ENCODE measurements at places on chromosomes 13 and 19.

- DNase-seq, result no peak
Observed at GRCh38 chr13:41299316-41300094, 11.6 kb upstream of the NAA16 start.

DNA sequence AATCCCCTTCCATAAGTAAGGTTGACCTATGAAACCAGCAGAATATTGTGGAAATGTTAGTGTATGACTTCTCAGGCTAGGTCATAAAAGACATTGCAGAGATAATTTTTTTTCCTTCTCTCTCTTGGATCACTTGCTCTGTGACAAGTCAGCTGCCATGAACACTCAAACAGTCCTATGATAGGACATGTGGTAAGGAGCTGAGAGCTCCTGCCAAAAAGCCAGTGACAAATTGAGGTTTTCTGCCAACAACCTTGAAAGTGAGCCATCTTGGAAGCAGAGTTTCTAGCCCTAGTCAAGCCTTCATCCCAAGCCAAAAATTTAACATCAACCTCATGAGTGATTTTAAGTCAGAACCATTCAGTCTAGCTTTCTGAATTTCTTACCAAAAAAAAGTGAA, 270.9 kb upstream of the NBEA start:
- no peak for DNase-seq

GRCh38 chr13:40553356-40553755, 113.1 kb downstream of the FOXO1 start:
- DNase-seq, result no peak

DNA sequence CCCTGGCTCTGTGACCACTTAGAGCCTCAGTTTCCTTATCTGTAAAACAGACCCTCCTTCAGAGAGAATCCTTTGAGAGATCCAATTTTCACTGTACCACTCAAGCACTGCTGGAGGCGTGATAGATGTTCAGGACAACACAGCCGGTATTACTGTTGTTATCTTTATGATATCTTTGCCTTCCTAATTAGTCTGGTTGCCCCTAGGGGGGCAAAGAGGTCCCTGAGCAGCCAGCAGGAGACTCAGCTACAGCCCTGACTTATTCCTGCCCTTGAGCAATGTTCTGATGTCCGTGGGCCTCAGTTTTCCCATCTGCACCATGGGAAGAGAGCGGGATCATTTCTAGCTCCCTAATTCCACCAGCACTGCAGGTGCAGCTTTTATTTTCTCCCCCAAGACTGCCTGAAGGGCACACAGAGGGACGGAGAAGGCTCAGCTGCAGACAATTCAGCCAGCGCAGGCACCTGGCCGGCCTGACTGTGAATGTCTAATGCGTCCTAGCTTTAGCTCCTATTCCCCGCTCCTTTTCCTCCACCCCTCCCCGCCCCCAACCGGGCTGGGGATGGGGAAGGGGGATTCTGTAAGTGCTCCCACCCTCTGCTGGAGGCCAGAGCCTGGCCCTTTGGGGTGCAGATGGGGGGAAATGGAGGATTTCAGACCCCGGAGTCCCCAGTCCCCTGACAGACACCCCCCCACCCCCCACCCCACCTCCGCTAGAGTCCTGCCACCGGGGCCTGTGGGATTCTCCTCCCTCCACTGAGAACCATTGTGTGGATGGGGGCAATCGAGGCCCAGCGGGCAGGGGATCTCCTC, 16.2 kb downstream of the TLE5 start:
- DNase-seq, result no peak

DNA sequence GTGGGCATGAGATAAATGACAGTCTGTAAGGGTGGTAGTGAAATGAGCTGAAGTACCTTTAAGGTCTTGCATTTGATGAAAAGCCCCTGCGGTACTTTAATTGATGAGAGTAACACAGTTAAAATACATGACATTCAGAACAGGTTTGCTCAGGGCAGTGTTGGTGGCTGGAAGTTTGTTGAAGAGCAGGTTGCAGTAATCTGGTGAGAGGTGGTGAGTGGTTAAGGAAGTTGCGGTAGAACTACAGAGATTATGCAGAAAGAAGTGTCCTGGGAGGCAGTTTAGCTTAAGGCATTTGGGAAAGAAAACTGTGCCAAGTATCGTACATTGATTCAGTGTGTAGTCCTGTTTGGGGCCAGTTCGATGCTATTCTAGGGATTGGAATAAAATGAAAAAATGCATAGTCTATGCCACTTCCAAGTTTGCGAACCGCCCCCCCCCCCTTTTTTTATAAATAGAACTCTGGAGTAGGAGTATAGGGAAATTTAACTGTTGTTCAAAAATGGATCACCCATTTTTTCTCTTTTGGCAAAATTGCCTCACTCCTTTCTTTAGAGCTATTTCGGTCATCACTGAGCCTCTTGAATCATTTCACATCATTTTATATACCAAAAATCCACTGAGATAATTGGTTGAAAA, 42.7 kb downstream of the SLAIN1 start:
- no peak for DNase-seq

- DNase-seq, result no peak
Observed at GRCh38 chr13:84543962-84544361, 661.7 kb upstream of the SLITRK1 start.

DNA sequence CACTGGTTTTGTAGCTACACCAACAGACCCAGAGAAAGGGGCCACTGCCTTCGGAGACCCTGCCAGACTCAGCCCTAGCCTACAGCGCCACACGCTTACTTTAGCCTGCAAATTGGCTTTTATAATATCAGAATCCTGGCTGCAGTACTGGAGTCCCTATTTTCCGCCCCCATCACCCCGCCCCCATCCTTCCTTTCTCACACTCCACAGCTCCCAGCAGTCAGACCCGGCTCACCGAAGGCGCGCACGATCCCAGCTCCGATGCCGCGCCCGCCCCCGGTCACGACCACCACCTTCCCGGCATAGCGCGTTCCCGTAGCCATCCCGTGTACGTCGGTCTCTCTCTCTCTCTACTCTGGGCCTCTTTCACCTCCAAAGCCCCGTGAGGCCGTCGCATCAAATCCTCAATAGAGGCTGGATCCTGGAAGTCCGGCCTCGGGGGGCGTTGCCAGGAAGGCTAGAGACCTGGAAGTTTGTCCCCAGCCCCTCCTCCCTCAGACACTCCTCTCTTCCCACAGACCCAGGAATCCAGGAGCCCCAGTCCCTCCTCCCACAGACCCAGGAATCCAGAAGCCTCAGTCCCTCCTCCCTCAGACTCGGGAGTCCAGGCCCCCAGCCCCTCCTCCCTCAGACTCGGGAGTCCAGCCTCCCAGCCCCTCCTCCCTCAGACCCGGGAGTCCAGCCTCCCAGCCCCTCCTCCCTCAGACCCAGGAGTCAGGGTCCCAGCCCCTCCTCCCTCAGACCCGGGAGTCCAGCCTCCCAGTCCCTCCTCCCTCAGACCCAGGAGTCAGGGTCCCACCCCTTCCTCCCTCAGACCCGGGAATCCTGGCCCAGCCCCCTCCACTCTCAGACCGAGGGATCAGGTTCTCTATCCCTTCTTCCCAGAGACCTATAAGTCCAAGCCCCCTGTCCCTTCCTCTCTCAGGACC, at the start of gene HSD17B14:
Gene HSD17B14 (minus strand): TSS at position 403 of the 929 bp plus-strand sequence. CDS start 80 bp downstream, at position 323.
- DNase-seq, result no peak

DNA sequence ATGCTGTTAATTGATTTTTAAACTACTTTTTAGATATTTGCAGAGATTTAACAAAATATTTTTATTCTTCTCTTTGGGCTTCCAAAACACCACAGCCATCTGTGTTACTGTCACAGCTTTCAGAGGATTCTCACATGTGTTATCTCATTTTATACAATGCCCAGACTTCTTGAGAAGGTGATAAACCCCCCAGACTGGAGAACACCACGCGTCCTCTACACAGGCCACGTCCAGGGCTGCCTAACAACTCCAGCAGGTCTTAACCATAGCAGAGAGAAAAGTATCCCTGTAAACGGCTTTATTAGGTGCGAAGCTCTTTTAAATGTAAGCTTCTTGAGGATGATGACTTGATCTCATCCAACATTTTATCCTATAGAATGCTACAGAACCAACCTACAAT, 2.0 kb downstream of the GPR183 start:
- DNase-seq, result no peak

GRCh38 chr13:73138638-73139491, 80.1 kb downstream of the KLF5 start:
- no peak for DNase-seq

GRCh38 chr13:42146359-42146758, 97.9 kb downstream of the DGKH start:
- DNase-seq, result no peak

GRCh38 chr19:41261474-41262190, 2.5 kb upstream of the HNRNPUL1 start:
- no peak for DNase-seq

- DNase-seq, result peak; percentile 50
Observed at GRCh38 chr19:45251452-45252354, 632 bp downstream of the MARK4 start.

- no peak for DNase-seq
Observed at GRCh38 chr13:22198001-22198400, 527.1 kb downstream of the FGF9 start.

DNA sequence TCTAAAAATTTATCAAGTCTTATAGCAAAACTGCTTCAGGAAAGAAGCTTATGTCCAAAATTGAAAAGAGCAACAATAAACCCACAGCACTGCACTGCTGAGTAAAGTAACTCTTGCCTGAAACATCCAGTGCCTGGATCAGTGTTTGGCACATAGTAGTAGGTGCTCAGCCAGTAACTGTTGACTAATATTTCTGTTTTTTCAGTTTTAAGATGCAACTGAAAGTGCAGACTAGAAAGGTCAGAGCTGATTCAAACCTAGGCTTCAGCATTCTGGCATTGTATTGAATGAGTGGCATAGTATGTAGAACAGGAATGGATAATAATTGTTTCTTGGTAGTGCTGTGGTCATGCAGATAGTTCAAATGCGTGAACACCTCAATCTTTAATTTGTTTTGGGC, 67.6 kb downstream of the UBL3 start:
- no peak for DNase-seq

DNA sequence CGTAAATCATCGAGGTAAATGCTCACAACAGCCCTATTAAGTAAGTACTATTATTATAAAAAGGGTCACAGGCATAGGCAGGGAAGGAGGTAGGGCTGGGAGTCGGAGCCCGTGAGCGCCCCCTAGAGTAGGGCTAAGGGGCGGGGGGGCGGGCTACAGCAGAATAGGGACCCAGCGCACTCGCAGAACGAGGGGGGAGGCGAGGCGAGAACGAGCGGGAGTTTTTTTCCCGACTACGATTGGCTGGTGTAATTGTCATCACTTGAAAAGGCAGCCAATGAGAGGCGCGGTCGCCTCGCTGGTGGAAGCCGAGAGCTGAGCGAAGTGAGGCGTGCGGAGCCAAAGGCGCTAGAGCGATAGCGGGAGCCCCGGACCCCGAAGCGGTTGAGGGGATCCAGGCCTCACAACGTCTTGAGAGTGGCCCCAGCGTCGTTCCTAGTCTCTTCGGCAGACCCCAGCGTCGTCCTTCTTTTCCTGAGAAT, 24.2 kb downstream of the KEAP1 start:
- DNase-seq, result peak; percentile 85

GRCh38 chr13:69980799-69981198, 126.8 kb upstream of the ATXN8OS start:
- no peak for DNase-seq

DNA sequence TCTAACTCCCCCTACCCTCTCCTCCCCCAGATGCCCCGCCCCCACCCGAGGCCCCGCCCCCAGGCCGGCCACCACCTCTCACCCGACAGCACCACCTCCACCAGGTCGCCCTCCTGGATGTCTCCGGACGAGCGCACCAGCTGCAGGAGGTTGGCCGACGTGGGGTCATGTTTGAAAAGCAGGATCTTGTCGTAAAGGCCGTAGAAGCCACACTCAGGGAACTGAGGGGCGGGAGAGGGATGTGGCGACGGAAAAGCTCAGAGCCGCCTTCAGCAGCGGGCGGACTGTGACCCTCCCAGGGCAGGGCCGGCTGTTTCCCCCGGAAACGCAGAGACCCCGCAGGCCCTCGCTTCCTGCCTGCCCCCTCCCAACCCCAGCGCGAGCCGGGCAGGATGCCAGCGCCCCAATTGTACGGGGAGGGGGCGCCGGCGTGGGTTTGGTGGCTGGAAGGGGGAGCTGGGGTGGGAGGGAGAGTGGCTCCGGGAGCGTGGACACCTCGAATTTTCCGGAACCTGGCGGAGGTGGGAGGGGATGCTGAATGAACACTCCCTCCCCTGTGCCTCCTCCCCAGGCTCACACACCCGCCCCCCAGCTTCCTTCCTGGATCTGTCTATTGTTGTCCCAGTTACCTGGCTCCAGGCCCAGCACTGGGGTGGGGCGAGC, 3.0 kb downstream of the PRKD2 start:
- peak; percentile 43 for DNase-seq

DNA sequence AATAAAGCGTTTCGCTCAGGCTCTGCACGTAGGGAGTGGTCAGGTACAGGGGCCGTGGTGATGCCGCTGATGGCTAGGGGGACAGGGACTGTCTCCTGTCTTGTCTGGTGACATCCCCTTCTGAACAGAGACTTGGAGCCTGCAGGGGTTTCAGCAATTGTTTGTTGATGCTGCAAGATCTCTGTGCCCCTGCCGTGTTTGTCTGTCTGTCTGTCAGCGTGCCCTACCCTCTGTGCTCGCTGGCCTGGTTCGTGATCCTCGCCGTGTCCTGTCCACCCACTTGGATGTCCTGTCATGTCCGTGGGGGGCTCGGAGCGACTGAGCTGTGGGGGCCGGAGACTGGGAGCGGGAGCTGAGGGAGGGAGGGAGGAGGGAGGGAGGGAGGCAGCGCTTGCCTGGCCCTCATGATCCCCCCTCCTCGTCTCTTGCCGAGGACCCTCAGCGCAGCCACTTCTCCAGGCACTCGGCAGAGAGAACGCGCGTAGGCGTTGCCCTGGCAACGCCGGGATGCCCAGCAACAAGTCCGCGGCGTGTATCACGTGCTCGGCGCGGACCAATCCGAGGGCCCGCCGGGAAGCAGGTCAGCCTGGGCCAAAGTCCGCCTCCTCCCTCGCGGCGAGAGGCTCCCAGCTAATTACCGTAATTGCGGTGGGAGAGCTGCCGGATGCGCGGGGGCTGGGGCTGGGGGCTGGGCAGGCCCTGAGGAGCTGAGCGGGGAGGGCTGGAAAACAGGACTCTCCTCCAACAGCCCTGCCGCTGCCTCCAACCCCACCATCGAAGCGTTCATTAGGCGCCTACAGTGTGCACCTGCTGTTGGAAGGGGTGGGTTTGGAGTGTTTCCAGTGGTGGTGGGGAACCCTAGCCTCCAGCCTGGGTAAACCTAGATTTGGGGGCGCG, 31.9 kb upstream of the FEM1A start:
- DNase-seq, result peak; percentile 93

GRCh38 chr13:40565282-40566148, 100.9 kb downstream of the FOXO1 start:
- no peak for DNase-seq

- no peak for DNase-seq
Observed at GRCh38 chr19:51664131-51664530, 17.5 kb upstream of the SIGLEC14 start.

All from retina (tissue), 1 donor.